A549 treated with DMSO at 1 μM for 4 hours (cell line): ENCODE measurements at places on chromosomes 1 and 21. TPM values are rescaled to one million over a fixed set of nuclear protein-coding genes. Genes with fewer than 3 reads are reported as not detected.

FCRLB gene
- 1.2 to 1.9 TPM (median 1.7 TPM) in 5 replicates for total RNA-seq

S100A7A gene
- not detected in 5 replicates for total RNA-seq

FMO3 gene
- not detected in 5 replicates for total RNA-seq

AGPAT3 gene
- total RNA-seq: 18.9 to 26.0 TPM (median 23.2 TPM) in 5 replicates

TATDN3 gene
- total RNA-seq: 11.3 to 17.8 TPM (median 13.3 TPM) in 5 replicates

VSIG8 gene
- 0.06 to 0.07 TPM in 2 of 5 replicates, not detected in the others for total RNA-seq

LHX4 gene
- total RNA-seq: 0.39 to 0.65 TPM (median 0.46 TPM) in 5 replicates

TMEM82 gene
- total RNA-seq: not detected in 5 replicates

GNAT2 gene
- 0.13 to 0.20 TPM (median 0.18 TPM) in 3 of 5 replicates, not detected in the others for total RNA-seq

MTARC1 gene
- 8.3 to 12.0 TPM (median 9.9 TPM) in 5 replicates for total RNA-seq

NFIA gene
- 5.5 to 7.0 TPM (median 6.5 TPM) in 5 replicates for total RNA-seq

CD2 gene
- not detected in 5 replicates for total RNA-seq

C1QTNF12 gene
- total RNA-seq: 0.97 to 1.7 TPM (median 1.5 TPM) in 5 replicates

SPRR2F gene
- not detected in 5 replicates for total RNA-seq

TEDDM1 gene
- not detected in 5 replicates for total RNA-seq

TGFBR3 gene
- 3.2 to 4.2 TPM (median 3.8 TPM) in 5 replicates for total RNA-seq

ADCY10 gene
- 0.08 to 0.17 TPM (median 0.12 TPM) in 5 replicates for total RNA-seq

NUAK2 gene
- 28.8 to 38.0 TPM (median 35.3 TPM) in 5 replicates for total RNA-seq

TENT5C gene
- total RNA-seq: 0.06 to 0.15 TPM (median 0.09 TPM) in 5 replicates

NEGR1 gene
- total RNA-seq: not detected in 5 replicates

HCRTR1 gene
- not detected in 5 replicates for total RNA-seq

PTPN22 gene
- not detected in 5 replicates for total RNA-seq

CHODL gene
- not detected in 5 replicates for total RNA-seq

RNU1-3 gene
- total RNA-seq: 7.3 TPM in 1 of 5 replicates, not detected in the others

PATJ gene
- 3.4 to 5.3 TPM (median 4.5 TPM) in 5 replicates for total RNA-seq

S100B gene
- total RNA-seq: not detected in 5 replicates

JAK1 gene
- 126 to 153 TPM (median 141 TPM) in 5 replicates for total RNA-seq

ASTN1 gene
- not detected in 5 replicates for total RNA-seq

HSPA13 gene
- 13.2 to 21.7 TPM (median 18.3 TPM) in 5 replicates for total RNA-seq

ECM1 gene
- 2.1 to 2.7 TPM (median 2.3 TPM) in 5 replicates for total RNA-seq

DISC1 gene
- total RNA-seq: 0.11 to 0.34 TPM (median 0.24 TPM) in 5 replicates
